ENCODE measurements at places on chromosomes 5 and 9.

DNA sequence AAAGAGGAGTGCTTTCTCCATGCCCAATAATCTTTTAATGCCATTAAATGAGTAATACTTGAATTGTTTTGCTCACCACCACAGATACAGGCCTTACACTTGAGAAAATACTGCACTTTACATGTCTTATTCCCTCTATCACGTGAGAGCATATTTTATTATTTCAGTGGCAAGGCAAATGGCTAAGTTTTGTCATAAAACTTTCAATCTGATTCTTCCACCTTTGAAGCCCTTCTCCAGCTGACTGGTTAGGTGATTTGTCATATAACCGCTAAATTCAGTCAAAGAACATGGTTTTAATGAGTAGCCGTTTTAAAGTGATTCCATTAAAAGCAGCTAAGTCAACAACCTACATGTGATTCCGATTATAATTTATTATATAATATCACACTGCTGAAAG lies 43.8 kb downstream of the FAT2 start:
- DNase-seq: no peak

DNA sequence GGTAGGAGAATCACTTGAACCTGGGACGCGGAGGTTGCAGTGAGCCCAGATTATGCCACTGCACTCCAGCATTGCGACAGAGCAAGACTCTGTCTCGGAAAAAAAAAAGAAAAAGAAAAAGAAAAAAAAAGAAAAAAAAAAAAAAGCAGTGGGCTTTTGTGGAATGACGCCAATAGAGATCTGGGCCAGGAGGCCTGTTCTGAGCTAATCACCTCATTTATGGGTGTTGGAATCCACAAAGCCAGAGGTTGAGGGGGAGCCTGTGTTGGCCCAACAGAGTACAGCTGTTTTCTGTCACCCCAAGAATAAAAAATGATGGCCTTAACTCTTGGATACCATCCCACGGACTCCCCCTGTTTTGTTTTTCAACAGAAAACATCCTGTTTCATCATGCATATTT lies 18.5 kb downstream of the OSTF1 start:
- DNase-seq: no peak

DNA sequence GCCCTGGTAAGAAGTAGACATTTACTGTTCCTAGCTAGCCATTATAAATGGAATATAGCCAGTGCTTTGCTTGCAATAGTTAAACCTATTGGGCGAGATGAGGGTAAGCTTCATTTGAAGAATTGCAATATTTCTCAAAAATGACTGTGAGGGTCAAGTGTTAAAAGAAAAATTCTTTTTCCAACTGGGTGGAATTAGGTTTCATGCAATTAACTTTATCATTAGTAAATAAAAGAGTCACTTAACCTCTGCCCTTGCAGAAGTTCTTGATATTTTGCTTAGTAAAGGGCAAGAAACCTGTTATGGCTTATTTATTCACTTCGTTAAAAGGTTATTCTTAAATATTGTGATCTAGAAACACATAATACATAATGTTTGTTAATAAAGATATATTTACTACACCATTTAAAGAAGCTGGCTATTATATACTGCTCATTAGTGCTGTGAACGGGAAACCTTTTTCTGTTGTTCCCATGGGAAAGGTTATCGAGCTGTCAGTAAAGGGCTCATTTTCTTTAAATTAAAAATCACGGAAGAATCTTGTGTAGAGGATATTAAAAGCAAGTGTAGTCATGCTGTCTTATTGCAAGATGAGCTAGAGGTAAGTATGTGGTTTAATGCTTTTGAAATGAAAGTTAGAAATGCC lies 370.5 kb downstream of the CSNK1G3 start:
- no peak for DNase-seq

GRCh38 chr5:56664025-56664424 lies 151.3 kb upstream of the MAP3K1 start:
- no peak for DNase-seq

DNA sequence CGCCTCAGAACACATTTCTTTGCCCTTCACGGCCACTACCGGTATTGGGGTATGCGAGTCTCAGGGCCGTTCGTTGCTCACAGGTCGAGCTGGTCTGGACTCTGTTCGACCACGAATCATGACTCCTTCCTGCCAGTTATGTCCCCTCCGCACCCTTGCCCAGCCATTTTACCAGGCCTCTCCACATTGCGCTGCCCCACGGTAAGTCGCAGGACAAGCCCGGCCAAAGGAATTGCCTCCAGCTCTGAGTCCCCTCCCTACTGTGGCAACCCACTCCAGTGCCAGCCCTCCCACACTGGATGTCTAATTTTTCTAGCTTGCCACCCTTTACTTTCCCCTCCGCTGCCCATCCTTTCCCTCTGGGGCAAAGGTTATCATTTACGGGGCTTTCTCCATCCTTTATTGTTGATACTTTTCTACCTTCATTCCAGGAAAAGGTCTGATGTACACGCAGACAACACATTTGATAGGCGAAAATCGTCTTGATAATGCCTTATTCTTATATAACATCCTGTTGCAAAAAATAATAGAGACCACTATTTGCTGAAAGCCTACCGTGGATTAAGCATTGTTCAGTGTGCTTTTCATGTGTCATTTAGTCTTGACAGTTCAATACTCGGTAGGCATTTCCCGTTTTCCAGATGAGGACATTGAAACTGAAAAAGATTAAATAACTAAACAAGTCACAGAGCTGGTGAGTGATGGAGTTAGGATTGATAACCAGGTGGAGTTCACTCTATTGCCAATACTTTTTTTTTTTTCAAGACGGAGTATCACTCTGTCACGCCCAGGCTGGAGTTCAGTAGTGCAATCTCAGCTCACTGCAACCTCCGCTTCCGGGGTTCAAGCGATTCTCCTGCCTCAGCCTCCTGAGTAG lies 958 bp upstream of the HSPA5 start:
- no peak for DNase-seq

GRCh38 chr5:5677738-5678137 lies 255.3 kb downstream of the ICE1 start:
- DNase-seq: no peak

GRCh38 chr5:68467794-68468193 lies 252.2 kb downstream of the PIK3R1 start:
- DNase-seq: no peak

Measured in cortex of kidney (tissue), 1 donor.